ENCODE measurements at places on chromosomes 6 and 20. TPM values are rescaled to one million over a fixed set of nuclear protein-coding genes. Genes with fewer than 3 reads are reported as not detected.

Gene KHDRBS2
- not detected for total RNA-seq

Gene GNMT
- not detected for total RNA-seq

Gene GINS1
- 7.1 TPM for total RNA-seq

Gene BPIFB2
- total RNA-seq = not detected

Gene BCKDHB
- total RNA-seq = 9.8 TPM

Gene STXBP5
- total RNA-seq = 14.0 TPM

Gene SLC17A9
- 0.34 TPM for total RNA-seq

Gene DOK5
- not detected for total RNA-seq

Gene DUSP15
- not detected for total RNA-seq

Gene SLC13A3
- 7.9 TPM for total RNA-seq

Gene SLC26A8
- total RNA-seq = not detected

Gene TXLNB
- total RNA-seq = not detected

Gene EYA4
- not detected for total RNA-seq

Gene HSF2
- 7.7 TPM for total RNA-seq
